Esophagus muscularis mucosa (tissue), 4 donors: ENCODE measurements at places on chromosomes 11 and 22. TPM values are rescaled to one million over a fixed set of nuclear protein-coding genes. Genes with fewer than 3 reads are reported as not detected.

Gene KRTAP5-9
- total RNA-seq, result not detected

DNA sequence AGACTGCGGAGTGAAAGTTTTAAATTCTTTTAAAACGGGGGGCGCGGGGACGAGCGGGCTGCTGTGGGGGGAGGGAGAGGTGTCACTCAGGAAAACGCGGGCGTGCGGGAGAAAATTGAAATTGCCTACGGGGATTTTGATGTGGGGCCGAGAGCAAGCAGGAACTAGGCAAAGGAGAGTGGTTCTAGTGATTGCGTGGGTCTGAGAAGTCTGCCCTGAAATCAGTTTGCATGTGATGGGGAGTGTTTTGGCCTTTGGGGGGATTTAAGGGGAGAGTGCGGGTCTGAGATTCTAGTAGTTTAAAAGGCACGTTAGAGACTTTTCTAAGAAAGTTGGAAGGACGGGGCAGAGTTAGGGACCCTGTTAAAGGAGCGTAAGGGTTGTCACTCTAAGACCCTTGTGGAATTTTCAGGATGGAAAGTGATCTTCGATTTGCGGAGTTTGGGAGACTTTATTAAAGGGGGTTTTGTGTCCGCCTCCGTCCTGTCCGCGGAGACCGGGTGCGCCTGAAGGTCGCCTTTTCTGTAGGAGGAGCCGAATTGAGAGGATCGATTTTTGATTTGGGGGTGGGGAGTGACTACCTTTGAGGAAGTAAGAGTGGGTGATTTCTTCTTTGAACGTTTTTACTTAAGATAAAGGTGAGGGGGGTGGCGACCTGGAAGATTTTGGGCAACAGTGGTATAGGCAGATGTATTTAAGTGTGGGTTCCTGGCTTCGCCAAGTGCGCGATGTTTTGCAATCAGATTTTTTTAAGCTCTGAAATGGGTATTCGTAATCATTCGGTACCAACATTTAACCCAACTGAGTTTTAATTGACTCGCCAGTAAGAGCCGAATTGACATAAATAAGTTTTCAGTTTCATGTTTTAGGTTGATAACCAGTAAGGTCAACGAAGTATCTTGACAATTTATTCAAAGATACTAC is 1.1 kb downstream of the EED start:
- DNase-seq, result peak; percentile 92

GRCh38 chr11:87545858-87546257 is 508.1 kb downstream of the TMEM135 start:
- DNase-seq, result no peak

GRCh38 chr11:79678780-79679452 is 238.1 kb upstream of the TENM4 start:
- DNase-seq, result peak; percentile 75

DNA sequence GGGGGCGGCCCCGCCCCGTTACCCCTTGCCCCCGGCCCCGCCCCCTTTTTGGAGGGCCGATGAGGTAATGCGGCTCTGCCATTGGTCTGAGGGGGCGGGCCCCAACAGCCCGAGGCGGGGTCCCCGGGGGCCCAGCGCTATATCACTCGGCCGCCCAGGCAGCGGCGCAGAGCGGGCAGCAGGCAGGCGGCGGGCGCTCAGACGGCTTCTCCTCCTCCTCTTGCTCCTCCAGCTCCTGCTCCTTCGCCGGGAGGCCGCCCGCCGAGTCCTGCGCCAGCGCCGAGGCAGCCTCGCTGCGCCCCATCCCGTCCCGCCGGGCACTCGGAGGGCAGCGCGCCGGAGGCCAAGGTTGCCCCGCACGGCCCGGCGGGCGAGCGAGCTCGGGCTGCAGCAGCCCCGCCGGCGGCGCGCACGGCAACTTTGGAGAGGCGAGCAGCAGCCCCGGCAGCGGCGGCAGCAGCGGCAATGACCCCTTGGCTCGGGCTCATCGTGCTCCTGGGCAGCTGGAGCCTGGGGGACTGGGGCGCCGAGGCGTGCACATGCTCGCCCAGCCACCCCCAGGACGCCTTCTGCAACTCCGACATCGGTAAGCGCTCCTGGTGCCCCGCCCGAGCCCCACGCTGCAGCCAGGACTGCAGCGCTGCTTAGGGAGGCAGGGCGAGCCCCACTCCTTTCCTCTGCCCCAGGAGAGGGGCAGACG is at the start of gene TIMP3:
Gene TIMP3 (plus strand): TSS at position 169 of the 700 bp plus-strand sequence. CDS start 297 bp downstream, at position 466.
- peak; percentile 96 for DNase-seq
